Vagina (tissue), 2 donors: ENCODE measurements at places on chromosomes 16 and 17.

DNA sequence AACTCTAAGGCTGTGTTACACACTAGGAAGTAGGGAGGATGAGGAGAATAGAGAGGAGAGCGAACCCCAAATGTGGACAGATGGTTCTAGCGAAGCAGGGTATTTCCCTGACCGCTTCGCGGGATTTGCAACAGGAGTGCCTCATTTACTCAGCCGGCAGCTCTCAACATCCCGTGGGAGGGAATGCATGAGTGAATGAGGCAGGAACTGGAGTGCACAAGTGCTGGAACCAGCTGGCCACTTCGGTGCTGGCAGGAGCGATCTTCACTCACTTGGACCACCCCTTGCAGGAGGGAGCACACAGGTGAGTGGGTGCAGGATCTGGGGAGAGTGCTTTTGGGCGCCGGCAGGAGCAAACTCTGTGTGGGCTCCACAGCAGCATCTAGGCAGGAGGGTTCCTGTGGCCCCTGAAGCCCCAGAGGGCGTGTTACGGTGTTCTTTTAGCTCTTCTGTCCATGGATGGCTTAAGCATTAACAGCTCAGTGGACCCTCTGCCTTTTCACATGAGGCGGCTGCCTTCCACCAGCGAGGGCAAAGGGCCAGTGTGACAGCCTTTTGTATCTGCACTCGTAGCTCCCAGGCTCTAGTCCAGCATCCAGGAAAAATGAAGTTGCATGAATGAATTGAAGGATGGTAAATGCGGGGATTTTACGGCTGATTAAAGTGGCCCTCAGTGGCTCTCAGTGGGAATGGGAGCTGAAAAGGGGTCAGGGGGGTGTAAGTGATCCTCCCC is 17.4 kb upstream of the ZNHIT3 start:
- no peak for DNase-seq

DNA sequence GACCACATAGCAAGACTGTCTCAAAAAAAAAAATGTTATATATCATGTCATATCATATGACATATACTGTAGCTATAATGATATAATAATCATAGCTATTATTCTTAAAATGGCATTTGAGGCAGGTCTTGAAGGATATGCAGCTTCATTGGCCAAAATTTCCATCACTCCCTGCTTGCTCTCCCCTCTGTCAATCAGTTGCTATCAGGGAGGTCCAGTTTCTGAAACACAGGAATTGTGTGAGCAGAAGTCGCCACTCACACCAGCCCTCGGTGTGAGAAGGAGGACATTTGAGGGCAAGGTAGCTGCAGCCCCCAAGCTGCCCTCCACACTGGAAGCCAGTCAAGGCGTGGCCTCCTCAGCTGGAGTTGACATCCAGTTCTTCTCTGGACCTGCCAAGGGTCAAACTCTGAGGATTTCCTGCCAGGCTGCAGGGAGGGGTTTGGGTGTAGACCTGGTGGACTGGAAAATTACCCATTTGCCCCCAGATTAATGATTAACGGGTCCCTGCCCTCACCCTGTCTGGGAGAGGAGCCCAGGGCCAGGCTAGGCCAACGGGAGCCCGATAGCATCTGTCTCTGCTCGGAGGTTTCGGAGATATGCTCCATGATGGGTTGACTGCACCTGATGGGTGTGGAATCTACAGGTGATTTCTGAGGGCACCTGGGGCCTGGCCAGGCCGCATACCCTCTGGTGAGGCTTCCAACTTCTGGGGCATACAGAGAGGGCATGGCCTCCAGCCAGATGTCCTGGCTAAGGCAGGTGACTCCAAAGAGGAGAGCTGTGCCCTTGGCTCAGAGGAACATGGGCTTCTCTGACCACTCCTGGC is 18.8 kb downstream of the WNT9B start:
- DNase-seq = no peak

DNA sequence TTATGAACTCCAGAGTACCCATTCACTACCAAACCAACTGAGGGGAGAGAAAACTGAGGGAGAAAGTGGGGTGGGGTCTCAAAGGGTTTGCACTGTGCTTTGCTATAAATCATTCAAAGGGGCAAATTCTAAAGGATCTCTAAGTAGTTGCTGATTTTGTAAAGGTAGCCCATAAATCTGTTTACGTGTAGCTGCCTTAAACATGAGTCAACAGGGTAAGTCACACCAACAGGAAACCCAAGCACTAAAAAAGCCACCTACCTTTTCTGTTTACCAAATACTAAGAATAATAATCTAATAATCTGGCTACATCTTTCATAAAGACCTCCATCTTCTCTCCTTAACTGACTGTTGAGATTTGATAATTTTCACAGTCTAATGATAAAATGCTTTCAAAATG is 8.4 kb upstream of the HSBP1 start:
- DNase-seq = no peak

- DNase-seq = no peak
These were observed 25.9 kb downstream of the CLUH start for GRCh38 chr17:2685696-2686095.

DNA sequence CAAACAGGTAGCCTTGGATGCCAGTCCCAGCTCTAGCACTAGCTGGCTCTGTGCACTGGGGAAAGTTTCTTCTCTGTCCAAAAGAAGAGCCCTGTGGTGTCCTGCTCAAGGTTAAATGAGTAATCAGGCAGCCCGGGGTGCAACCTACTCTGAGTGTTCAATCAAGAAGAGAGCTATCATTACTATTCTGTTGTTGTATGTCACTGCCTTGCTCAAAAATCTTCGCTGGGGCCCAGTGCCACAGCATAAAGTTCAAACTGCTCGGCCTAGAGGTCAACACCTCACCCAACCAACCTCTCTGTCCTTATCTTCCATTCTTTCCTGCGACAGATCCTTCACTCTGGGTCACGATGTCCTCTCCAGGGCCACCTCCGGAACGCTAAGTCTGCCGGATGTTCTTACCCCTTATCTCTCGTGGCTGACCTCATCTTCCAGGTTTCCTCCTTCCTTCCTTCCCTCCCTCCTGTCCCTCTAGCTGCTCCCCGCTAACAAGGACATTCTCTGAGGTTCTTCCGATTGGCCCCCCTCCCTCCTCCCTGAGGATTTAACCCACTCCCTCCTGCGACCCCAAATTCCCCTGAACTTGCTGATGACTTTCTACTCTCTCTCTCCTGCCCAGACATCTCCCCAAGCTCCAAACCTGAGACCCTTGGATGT is 4.4 kb downstream of the FDXR start:
- no peak for DNase-seq

- no peak for DNase-seq
These were observed 4.6 kb upstream of the GHDC start for GRCh38 chr17:42198897-42199296.

- peak; percentile 72 for DNase-seq
These were observed 840 bp upstream of the CD300LB start for GRCh38 chr17:74532115-74532514.

- no peak for DNase-seq
These were observed 93.9 kb upstream of the WSCD1 start for GRCh38 chr17:5976251-5976650.

- DNase-seq = no peak
These were observed 14.5 kb downstream of the TMC6 start for GRCh38 chr17:78113804-78114785.

DNA sequence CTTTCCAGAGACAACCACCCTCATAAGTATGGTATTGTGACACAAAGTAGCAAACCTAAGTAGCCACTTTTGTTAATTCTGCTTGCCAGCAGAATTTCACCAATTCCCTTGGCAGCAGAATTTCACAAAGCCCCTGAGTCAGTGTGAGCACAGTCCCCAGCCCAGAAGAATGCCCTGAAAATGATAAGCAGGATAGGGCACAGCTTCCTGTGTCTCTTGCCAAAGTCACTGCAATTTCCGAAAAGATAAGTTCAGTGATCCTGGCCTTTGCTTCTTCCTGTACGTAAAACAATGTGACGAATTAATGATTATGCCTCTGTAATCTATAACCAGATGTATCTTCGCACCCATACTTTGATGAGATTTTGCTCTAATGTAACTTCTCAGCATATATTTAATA is 16.0 kb upstream of the WIPF2 start:
- no peak for DNase-seq

GRCh38 chr17:31715446-31715845 is 143.6 kb downstream of the COPRS start:
- DNase-seq = no peak

DNA sequence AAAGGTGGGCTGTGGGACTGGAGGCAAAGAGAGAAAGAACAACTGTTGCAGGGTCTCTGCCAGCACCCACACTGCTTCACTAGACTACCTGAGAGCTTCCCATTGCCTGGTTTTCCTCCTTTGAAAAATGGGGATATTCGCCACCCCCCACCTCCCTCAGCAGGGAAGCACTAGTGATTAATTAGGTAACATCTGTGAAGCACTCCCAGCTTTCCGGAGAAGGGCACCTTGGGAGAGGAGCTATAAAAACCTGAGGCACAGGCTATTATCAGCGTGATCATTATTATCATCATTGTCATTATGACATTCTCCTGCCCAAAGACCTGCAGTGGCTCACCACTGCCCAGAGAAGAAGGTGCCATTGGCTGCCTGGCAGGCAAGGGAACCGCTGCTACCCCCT is 83.5 kb downstream of the XYLT1 start:
- DNase-seq = no peak

DNA sequence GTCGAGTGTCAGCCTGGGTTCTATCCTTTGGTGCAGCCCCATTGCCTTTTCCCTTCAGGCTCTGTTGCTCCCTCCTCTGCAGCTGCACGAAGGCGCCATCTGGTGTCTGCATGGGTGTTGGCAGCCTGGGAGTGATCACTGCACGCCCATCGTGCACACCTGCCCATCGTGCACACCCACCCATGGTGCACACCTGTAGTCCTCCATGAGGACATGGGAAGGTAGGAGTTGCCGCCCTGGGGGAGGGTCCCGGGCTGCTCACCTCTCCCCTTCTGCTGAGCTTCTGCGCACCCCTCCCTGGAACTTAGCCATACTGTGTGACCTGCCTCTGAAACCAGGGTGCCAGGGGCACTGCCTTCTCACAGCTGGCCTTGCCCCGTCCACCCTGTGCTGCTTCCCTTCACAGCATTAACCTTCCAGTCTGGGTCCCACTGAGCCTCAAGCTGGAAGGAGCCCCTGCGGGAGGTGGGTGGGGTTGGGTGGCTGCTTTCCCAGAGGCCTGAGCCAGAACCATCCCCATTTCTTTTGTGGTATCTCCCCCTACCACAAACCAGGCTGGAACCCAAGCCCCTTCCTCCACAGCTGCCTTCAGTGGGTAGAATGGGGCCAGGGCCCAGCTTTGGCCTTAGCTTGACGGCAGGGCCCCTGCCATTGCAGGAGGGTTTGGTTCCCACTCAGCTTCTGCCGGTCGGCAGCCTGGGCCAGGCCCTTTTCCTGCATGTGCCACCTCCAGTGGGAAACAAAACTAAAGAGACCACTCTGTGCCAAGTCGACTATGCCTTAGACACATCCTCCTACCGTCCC is 2.9 kb downstream of the CTRL start:
- DNase-seq = no peak

- DNase-seq = no peak
These were observed 511.5 kb downstream of the TOX3 start for GRCh38 chr16:52035436-52035835.

- DNase-seq = no peak
These were observed 3.0 kb downstream of the TRIM47 start for GRCh38 chr17:75875182-75875939.

- DNase-seq = no peak
These were observed 12.2 kb upstream of the CCL5 start for GRCh38 chr17:35892091-35893035.

- peak; percentile 87 for DNase-seq
These were observed 763 bp downstream of the ZKSCAN2 start for GRCh38 chr16:25256695-25257469.

GRCh38 chr17:55420776-55421178 is 858 bp downstream of the MMD start:
- DNase-seq = no peak

DNA sequence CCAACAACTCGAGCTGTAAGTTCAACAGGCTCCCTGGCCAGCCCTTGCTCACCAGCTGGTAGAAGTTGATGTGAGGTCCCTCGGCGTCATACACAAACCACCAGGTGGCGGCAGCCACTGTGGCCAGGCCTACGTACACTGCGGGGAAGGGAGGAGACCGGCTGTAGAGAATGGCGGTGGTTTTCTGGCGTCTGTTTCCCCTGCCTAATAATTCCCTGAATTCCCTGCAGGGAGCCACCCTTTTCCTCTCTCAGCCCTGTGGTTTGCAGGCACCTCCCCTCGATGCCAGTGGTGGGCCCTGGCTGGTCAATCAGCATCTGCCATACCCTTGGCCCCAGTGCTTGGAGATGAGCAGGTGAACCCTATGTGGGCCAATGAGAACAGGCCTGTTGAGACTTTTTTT is 18.9 kb upstream of the P2RX1 start:
- no peak for DNase-seq

DNA sequence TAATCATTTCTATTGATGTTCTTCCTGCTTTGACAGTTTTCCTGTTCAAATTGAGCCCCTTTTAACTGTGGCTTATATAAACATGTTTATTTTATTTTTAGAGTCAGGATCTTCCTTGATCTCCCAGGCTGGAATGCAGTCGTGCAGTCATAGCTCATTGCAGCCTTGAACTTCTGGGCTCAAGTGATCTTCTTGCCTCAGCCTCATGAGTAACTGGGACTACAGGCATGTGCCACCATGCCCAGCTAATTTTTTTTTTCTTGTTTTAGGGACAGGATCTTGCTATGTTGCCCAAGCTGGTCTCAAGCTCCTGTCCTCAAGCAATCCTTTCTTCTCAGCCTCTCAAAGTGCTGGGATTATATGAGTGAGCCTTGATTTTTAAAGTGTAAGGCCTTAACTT is 14.7 kb downstream of the PHKB start:
- no peak for DNase-seq

DNA sequence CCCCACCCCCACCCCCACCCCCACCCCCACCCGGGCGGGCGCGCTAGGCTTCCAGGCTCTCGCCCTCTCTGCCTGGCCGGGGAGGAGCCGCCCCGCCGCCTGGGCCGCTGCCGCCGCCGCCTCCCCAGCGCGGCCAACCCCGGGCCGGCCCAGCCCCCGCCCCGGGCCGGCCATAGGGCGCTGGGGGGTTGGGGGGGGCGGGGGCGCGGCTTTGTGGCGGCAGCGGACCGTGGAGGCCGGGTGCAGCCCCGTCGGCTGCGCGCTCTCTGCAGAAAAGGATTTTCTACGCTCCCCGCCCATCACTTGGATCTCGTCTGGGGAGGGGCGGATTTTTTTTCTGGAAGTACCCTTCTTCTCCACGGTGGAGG is 230.9 kb downstream of the MRTFB start:
- DNase-seq = no peak

- DNase-seq = peak; percentile 94
These were observed 47.9 kb upstream of the MAP3K14 start for GRCh38 chr17:45364531-45365390.

DNA sequence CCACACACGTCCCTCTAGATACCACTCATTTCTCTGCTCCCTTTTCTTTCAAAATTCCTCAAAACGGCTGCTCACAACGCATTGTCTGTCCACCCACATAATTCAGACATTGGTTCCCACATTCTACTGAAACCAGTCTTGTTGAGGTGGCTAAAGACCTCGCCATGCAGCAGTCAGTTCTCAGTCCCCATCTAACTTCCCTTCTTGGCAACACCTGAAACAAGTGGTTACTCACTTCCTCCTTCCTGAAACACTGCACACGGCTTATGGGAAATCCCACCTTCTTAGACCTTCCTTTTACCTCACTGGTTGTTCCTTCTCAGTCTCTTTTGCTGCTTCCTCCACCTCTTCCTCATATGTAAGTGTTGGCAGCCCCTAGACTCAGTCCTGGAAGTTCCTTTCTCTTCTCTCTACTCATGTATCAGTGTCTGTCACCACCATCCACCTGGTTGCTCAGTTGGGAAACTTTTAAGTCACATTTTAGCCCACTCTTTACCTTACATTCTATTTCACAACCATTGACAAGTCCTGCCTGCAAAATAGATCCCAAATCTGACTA is 277.1 kb downstream of the CEP112 start:
- no peak for DNase-seq
